ENCODE measurements at places on chromosomes 6 and 20.
A peak's percentile ranks its signal among the peaks of the same experiment; 100 is the strongest.

GRCh38 chr20:33022289-33022688 is 9.2 kb upstream of the BPIFB6 start:
- no peak for DNase-seq

DNA sequence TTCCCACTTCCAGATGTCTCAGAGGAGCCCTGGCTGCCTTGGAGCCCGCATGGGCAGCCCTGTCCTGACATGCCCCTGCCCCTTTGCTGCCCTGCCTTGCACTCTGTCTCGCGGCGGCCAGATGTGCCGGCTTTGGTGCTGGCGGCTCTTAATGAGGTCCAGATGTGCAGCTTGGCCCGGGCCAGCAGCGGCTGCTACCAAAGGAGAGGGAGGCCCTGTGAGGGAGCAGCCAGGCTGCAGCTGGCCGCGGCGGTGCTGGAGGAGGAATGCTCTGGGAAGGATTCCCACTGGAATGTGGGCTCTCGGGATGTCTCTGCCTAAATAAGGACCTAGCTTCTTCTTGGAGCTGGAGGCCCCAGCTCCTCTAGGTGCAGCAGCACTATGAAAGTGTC is 72.4 kb downstream of the FGD2 start:
- peak; percentile 98 for DNase-seq

DNA sequence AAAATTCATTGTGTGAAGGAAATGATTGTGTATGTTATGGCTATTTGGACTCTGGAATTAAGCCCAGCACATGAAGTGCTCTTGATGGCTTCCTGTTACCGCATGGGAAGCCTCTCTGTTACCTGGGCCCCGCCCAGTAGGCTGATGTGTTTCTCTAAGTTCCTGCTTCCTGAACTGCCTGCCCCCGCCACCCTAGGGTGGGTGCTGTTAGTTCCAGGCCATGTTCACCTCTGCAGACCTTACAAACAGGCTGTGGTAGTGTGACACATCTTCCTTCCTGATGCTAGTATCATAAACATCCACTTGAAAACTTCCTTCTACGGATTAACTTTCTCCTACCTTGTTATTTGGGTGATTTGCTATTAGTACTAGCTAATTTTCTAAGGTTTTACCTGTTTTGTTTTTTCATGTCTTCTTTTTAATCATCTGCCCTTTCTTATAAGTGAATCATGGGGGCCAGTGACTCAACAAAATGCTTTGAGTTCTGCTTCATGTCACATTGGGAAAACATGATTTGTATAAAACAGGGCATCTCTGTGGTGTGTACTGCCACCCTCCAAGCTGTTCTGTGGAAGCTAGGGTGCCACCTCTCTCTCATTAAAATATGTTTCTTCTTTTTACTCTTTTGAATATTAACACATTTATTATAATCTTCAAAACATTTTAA is 40.6 kb downstream of the SH3BGRL2 start:
- DNase-seq = no peak

- no peak for DNase-seq
Observed at GRCh38 chr6:170125456-170126300, 165.2 kb downstream of the DLL1 start.

DNA sequence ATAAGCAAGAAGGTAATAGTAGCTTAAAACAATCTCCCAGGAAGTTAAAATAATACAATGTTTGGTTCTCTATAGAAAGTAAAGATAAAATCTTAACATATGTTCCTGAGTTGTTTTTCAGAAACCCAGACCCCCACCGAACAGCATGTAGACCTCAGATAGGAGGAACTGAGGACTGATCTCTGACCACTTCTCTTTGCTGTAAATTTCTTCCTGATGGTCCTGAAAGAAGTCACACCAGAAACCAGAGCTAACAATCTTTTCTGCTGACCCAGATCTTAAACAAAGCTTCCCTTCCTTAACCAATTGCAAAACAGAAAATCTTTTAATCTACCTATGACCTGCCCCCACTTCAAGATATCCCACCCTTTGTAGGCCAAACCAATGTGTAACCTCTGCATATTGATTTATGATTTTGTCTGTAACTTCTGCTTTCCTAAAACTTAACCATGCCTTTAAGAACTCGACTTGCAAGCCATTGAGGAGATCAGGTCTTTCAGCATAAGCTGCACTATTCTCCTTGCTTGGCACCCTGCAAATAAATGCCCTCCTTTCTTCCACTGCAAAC is 21.9 kb upstream of the BEND6 start:
- no peak for DNase-seq

DNA sequence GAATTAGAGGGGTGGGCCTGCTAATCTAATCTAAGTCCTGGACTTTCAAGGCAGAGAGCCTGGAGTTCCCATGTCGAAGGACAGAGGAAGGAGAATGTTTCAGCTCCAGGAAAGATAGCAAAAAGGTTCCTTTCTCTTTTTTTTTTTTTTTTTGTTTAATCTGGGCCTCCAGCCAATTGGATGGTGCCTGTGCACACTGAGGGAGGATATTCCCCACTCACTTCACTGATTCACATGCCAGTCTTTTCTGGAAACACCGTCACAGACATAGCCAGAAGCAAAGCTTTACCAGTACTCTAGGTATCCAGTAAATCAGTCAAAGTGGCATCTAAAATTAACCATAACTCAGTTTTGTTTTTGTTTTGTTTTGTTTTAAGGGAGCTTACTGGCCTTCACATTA is 721.1 kb downstream of the TENT5A start:
- peak; percentile 15 for DNase-seq

GRCh38 chr6:33740204-33740608 is 6.5 kb downstream of the IP6K3 start:
- DNase-seq = no peak

GRCh38 chr6:138219398-138219797 is 1.1 kb upstream of the PBOV1 start:
- DNase-seq = no peak

GRCh38 chr6:111764238-111765175 is 108.7 kb downstream of the FYN start:
- no peak for DNase-seq

- DNase-seq = no peak
Observed at GRCh38 chr6:134389129-134389528, 71.2 kb upstream of the SGK1 start.

GRCh38 chr20:23691675-23692074 is 2.8 kb upstream of the CST4 start:
- no peak for DNase-seq

GRCh38 chr6:25968769-25969168 is 6.2 kb downstream of the TRIM38 start:
- peak; percentile 25 for DNase-seq

GRCh38 chr6:133408543-133408942 is 167.4 kb downstream of the EYA4 start:
- no peak for DNase-seq

GRCh38 chr6:117555882-117556498 is 46.3 kb downstream of the GOPC start:
- DNase-seq = no peak

DNA sequence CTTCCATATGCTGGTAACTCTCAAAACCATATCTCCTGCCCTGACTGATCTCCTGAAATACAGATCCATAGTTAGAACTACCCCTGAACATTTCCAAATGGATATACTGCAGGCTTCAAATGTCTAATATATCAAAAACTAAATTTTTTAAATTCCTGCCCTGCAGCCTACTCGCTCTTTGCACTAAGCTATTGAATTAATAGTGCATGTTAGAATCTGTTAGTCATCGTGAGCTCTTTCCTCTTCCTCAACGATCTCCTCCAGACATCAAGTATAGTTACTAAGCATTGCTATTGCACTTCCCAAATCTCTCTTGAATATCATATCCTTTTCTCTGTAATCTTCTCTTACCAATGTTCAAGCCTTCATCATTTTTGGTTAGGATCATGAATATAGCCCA is 26.0 kb upstream of the RSPO3 start:
- no peak for DNase-seq

All from AG08395 (cell line).